ENCODE measurements at places on chromosomes 5 and 9.

DNA sequence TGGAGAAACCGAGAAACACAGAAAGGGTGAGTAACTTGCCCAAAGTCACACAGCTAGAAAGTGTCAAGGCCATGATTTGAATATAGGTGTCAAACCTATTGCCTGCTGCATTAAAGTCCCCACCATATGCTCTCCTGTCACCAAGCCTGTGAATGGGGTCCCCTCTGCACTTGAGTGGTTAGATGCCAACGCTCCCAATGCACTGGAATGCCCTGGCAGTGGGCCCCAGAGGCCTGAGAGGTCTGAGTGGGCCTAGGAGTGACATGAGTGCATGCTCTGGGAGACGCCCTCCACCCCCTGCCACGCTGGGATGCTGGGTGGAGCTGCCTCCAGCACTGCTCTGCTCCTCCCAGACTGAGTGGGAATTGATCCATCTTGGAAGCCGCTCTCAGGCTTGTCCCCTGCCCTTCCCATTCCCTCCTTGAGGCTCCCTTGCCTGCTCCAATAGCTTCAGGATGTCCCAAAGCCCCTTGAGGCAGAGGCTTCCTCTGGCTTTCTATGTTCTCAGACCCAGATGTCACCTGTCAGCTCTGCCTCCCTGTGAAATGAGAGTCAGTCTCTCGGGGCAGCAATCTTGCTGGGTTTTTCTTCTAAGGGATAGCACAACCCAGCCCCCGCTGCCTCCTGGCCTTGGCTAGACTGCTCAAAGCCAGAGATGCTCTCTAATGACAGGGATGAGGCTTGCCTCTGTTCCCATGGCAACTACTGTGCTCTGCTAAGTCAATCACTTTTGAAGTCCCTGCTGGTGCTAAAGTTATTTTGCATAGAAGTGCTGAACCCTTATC lies 6.6 kb upstream of the ARSI start:
- no peak for DNase-seq

DNA sequence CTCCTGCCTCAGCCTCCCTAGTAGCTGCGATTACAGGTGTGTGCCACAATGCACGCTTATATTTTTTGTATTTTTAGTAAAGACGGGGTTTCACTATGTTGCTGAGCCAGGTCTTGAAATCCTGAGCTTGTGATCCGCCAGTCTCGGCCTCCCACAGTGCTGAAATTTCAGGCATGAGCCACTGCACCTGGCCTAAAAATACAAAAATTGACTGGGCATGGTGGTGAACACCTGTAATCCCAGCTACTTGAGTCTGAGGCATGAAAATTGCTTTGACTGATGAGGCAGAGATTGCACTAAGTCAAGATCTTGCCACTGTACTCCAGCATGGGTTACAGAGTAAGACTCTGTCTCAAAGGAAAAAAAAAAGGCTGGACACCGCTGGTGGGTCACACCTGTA lies 13.1 kb upstream of the DYNC2I2 start:
- DNase-seq = no peak

DNA sequence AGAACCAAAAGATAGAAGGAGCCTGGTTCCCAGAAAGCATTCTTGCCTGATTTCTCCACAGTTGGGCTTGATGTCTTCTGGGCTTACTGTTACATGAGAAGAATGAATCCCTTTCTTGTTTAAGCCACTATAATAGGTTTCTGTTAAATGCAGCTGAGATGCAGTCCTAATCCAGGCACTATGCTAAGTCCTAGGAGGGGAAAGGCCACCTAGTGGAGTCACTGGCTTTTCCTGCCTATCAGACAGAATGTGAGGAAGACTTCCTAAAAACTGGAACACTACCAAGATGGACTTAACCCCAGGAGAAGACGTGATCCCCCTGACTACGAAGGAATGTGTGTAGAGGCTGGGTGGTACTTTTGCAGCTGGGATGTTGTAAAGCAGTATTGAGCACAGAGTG lies 34.3 kb upstream of the FSD1L start:
- DNase-seq = no peak

DNA sequence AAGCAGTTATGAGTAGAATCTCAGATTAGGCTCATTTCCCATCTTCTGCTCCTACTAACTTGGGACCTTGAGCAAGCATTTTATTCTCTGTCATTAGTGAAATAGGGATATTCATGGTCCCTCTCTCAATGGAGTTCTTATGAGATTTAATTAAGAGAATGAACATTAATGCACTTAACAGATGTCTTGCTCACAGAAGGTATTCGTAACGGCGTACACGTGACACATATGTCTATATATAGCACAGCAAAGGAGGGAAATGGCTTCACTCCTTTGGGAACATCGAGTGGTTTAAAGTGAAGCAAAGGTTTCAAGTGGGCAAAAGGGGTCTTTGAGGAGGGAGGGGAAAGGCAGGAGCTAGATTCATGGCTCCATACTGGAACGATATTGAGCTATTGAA lies 24.6 kb downstream of the KDM4C start:
- DNase-seq = no peak

DNA sequence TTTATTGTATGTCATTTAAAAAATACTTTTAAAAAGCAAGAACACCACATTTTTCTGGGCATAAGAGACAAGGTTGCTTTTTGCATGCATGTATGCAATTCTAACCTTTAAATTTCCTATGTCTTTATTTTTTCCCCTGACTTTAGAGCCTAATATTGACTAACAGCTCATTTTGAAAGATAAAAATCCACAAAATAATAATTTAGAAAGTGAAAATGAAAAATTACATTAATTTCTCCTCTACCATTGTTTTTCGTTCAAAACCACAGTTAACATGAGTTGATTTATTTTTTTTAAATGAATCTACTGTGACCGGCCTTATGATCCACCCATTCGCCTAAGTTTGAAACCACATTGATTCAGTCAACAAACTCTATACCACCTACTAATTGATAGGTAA lies 137.5 kb upstream of the CDKN2B start:
- no peak for DNase-seq

DNA sequence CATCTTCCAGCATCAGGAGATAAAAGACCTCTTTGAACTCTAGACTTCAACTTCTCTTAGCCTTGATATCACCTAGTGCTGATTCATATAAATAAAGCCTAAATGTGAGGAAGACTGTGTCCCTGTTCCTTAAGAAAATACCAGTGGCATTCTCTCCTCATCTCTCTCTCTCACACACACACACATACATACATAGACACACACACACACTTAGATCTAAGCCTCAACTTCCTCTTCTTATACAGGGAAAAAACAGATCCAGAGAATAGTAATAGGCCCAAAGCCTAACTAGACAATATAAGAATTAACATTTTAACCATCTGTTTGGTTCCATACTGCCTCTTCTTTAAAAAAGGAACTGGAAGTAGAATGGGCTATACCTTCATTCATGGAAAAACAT lies 195.3 kb upstream of the NR4A3 start:
- DNase-seq = no peak

DNA sequence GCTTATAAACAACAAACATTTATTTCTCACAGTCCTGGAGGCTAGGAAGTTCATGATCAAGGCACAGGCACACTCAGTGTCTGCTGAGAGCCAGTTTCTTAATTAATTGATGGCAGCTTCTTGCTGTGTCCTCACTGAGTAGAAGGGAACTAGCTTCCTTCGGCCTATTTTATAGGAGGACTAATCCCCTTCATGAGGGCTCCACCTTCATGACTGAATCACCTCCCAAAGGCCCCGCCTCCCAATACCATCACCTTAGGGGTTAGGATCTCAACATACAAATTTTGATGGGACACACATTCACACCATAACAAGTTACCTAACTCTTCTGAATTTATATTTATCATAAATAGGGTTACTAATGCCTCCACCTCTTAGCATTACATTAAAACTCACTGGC lies 129.8 kb downstream of the GNAQ start:
- DNase-seq = no peak
